Activated T-cell treated with anti-CD3 and anti-CD28 coated beads, Interleukin-2, amount 50 U/mL, for 72 hours (primary cell): ENCODE measurements at places on chromosomes 6 and 20. TPM values are rescaled to one million over a fixed set of nuclear protein-coding genes. Genes with fewer than 3 reads are reported as not detected.

DNA sequence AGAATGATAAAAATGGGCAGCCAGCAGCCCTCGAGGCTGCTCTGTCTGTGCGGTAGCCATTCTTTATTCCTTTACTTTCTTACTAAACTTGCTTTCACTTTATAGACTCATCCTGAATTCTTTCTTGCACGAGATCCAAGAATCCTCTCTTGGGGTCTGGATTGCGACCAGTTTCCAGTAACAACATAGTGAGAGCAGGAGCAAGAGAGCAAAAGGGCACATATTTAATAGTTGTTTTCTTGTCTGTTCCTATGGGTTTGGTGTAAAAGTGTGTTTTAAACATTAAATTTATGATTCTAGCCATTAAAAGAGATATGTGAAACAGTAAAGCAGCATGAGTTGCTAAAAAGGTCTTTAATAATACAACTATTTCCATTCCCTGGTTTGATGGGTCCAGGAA is 78.8 kb upstream of the OPRM1 start:
- DNase-seq: no peak

DNA sequence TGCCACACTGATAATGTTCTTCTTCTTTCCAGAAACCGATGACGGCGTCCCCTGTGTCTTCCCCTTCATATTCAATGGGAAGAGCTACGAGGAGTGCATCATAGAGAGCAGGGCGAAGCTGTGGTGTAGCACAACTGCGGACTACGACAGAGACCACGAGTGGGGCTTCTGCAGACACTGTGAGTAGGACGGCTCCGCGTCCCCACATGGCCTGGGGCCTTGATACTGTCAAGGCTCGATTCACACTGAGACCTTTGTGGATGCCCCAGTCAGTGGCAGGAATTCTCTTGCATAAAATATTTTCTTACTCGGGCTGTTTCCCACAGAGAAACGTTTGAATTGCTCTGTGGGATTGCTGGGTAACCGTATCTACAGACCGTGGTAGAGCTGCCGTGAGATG is 41.5 kb upstream of the SLC22A1 start:
- no peak for DNase-seq

DNA sequence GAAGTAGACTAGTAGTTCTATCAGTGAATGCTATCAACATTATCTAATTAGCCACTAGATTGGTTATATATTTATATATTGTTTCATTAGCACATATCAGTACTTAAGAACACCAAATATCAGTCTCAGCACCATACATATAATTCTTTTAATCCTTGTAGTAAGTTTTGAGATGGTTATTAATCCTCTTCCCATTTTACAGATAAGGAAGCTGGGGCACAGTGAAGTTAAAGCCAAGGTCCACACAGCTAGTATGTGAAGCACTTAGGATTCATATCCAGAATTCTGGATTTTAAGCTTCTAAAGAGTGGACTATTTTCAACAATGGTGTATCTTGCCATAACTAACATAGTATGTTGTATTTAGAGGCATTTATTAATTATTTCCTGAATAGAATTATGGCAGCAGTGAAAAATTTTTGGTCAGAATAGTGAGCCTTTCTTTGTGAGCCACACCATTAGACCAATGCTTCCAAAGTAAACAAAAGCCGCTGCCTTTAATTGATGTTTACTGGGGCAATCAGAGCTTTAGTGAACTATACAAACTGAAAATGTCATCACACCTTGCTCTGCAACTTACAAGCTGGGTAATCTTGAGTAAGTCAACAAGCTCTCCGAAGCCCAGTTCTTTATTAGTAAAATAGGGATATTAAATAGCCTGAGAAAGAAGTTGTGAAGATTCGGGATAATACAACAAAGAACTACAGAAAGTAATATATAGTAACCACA is 41.9 kb upstream of the HBS1L start:
- DNase-seq: no peak

The PPP1R14C gene
- total RNA-seq: 1.8 TPM

- DNase-seq: no peak
Measured at GRCh38 chr6:149933461-149933860, 8.4 kb upstream of the ULBP2 start.

DNA sequence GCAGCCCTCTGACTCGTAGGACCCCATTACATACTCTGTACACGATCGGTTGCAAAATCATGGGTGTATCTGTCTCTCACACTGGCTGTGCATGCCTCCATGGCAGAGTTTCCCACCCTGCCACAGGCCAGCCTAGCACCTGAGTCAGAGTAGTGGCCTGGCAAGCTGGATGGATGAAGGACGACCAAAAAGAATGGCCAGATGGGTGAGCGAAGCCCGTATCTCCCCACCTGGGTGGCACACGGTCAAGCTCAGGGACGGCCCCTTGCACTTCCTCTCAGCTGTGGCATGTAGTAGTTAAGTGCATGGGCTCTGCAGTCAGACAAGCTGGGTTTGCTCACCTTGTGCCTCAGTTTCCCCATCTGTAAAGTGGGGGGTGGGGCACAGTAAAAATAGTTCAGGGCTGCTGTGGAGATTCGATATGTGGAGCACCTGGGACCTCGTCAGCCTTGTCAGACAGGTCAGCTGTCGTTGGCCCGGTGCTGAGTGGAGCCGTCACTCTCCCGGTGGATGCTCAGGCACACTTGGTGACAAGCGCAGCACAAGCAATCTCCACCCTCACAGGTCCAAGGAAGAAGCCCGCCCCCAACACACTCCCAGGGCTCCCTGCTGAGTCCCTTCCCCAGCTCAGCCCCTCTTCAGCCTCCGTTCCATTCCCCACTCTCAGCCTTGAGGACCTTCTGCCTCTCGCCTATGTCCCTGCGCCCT is 12.6 kb downstream of the CPNE5 start:
- no peak for DNase-seq

DNA sequence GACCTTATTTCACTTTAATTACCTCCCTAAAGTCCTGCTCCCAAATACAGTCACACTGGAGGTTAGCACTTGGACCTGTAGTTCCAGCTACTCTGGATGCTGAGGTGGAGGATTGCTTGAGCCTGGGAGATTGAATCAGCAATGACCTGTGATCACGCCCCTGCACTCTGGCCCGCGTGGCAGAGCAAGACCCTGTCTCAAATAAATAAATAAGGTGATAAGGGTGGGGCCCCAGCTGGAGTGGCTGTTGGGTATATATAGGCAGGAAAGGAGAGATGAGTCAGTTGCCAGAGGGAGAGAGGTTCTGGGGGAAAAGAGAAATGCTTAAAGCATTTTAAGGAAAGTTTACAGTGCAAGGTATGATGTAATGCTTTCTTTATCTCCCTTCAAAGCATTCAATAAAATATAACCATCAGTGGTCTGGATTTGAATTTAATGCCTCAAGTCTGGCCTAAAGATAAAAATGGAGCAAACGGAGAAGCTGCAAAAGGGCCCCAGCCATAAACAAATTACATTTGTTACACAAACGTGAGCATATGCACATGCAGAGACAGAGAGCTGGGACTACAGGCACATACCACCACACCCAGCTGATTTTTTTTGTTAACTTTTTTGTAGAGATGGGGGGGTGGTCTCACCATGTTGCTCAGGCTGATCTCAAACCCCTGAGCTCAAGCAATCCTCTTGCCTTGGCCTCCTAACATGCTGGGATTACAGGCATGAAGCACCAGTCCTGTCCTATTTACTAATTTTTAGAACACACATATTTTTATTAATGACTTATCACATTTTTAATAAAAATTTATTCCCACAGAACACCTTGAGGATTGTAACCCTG is 6.1 kb upstream of the PM20D2 start:
- DNase-seq: no peak

The HLA-DPB1 gene
- total RNA-seq: 20.9 TPM

The HLA-E gene
- total RNA-seq: 829 TPM

DNA sequence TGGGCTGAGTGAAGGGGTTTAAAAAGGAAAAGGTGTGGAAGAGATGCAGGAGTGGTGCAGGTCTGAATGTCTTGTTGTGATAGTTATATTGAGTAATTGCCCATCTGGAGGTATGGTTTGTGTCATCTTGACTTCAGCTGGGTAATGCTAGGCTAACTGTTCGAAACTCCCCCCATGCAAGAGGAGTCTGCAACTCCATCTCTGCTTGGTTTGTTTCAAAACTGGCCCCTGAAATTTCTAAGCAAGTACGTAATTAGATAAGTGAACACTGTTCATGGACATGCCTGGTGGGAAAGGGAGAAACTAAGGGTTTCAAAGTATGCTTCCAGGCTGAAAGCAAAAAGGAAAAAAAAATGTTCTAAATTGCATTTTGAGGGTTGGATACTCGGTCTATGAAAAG is 17.1 kb downstream of the TTK start:
- no peak for DNase-seq

DNA sequence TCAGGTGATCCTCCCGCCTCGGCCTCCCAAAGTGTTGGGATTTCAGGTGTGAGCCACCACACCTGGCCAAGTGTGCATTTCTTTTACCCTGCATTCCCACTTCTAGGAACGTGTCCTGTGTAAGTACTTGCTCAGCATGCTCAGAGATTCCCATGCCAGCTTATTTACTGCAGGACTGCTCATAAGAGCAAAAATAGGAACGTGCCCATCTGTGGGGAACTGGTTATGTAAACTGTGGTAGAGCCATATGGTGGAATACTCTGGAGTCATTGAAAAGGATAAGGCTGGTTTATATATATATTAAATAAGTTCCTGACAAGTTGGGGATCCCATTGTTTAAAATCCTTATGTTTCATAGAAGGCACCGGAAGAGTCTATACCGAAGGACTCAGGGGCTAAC is 38.2 kb upstream of the FANCE start:
- no peak for DNase-seq

The ETV7 gene
- 1.4 TPM for total RNA-seq

The TENT5A gene
- total RNA-seq: 1.7 TPM

DNA sequence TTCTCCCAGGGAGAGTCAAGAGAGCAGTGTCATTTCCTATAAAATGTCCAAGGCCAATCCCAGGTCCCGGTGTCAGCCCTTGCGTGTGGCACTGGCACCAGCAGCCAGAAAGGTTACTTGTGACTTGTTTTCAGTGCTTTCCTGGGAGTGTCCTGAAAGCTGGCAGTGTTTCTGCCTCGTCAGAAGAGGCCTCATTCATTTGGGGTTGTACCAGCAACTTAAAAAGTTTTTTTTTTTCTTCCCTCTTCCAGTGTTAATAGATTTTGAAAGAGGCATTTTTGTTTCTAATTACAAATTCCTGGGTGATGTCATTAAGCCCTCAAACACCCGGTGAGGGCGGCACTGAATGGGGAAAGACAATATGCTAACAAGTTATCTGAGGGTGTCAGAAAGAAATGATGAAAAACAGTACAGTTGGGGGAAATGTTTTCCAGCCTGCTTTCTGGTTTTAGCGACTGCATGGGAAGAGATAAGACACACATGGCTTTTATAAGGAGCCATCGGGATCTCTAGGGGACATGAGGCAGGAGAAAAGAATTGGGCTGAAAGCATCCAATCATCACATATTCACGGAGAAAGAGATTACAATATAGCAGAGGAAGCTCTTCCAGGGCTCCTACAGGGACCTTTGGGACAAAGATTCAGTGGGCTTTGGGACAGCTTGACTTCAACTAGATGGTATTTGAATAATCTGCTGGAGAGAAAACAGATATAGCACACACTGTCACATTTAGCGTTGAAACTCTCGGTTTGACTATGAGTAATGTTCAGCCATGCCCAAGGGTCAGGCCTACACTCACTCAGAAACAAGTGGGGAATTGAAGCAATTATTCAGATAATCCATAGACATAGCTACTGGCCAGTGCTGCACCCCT is 153.0 kb downstream of the BCAS1 start:
- no peak for DNase-seq

The PHACTR1 gene
- total RNA-seq: 0.05 TPM

GRCh38 chr6:95685822-95686221 is 108.5 kb downstream of the MANEA start:
- DNase-seq: no peak

DNA sequence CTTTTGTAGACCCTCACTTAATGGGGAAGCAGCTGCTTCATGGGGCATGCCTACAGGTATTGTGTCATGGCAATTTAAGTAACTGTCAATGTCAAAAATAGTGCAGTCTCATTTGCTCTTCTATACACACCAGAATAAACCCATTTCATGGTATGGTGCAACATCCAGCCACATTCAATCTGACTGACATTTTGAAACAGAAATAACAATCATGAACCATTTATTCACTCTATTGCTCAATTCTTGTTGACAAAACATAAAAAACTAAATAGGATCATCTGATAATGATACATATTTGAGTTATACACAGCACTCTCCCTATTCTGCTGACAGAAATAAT is 122.9 kb downstream of the MAP7 start:
- DNase-seq: no peak

GRCh38 chr20:61846741-61847419 is 218.8 kb downstream of the TAF4 start:
- DNase-seq: no peak

The RBPJL gene
- not detected for total RNA-seq

DNA sequence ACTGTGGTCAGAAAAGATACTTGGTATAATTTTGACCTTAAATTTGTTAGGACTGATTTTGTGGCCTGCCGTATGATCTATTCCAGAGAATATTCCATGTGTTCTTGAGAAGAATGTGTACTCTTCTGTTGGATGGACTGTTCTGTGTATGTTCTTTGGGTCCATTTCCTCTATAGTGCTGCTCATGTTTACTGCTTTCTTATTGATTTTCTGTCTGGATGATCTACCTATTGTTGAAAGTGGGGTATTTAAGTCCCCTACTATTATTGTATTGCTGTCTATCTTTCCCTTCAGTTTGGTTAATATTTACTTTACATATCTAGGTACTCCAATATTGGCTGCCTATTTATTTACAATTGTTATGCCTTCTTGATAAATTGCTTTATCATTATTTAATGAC is 298.4 kb downstream of the BCKDHB start:
- no peak for DNase-seq

DNA sequence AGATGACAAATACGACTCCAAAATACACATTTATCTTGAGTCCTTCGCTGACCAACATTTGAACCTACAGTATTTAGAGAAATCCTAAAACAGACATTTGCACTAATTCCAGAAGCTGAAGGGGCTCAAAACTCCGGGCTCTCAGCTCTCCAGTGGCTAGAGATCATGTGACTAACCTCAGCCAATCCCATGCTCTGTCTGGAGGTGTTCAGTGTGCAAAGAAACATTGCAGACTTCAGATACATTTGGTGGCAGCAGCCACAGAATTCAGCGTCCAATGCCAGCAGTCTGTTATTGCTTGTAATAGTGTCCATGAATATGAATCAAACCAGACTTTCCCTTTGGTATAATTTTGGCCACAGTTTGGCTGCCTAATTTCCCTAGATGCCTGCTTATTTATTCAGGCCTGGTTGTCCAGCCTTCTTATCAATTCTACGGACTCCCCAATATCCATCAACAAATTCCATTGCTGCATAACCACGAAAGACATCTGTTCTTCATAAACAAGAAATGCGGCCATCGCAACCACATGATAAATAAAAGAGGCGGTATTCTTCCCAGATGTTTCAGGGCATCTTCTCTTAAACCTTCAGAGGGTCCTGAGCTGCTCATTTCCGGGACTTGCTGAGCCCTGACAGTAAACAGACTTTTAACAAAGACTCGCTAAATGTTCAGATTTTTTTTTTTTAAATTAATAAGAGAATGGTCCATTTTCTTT is 14.5 kb upstream of the CYP24A1 start:
- DNase-seq: no peak

The HLA-DQB1 gene
- 2.9 TPM for total RNA-seq

The FKBP5 gene
- total RNA-seq: 106 TPM

GRCh38 chr6:6331946-6332601 is 11.6 kb upstream of the F13A1 start:
- DNase-seq: no peak
